ENCODE measurements at places on chromosomes 1 and 21.

- DNase-seq = peak; percentile 18
Observed at GRCh38 chr1:2208309-2209239, 14.0 kb upstream of the FAAP20 start.

- no peak for DNase-seq
Observed at GRCh38 chr1:186454981-186455380, 5.9 kb downstream of the PDC start.

- no peak for DNase-seq
Observed at GRCh38 chr1:23027352-23027907, 8.2 kb downstream of the KDM1A start.

- DNase-seq = peak; percentile 57
Observed at GRCh38 chr1:78092643-78093042, 46.9 kb downstream of the GIPC2 start.

- DNase-seq = no peak
Observed at GRCh38 chr1:178086294-178086693, 7.6 kb upstream of the RASAL2 start.

GRCh38 chr1:165067829-165068228 lies 288.7 kb downstream of the LMX1A start:
- DNase-seq = no peak

DNA sequence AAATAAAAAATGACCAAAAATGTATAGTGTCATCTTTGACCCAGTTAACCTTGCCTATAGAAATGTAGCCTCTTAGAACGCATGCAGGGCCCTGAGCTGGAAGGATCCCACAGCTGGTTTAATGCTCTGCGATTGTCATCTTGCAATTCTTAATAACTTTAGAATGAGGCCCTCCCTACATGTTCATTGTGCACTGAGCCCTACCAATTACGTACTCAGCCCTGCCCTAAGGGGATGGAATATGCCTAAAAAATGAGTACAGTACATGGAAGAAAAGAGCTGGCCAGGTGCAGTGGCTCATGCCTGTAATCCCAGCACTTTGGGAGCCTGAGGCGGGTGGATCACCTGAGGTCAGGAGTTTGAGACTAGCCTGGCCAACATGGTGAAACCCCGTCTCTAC lies 57.8 kb upstream of the BCAR3 start:
- DNase-seq = no peak

Data from amniotic epithelial cell (primary cell).